Lung (tissue), 17 donors: ENCODE measurements at places on chromosomes 3 and 15. TPM values are rescaled to one million over a fixed set of nuclear protein-coding genes. Genes with fewer than 3 reads are reported as not detected.

DNA sequence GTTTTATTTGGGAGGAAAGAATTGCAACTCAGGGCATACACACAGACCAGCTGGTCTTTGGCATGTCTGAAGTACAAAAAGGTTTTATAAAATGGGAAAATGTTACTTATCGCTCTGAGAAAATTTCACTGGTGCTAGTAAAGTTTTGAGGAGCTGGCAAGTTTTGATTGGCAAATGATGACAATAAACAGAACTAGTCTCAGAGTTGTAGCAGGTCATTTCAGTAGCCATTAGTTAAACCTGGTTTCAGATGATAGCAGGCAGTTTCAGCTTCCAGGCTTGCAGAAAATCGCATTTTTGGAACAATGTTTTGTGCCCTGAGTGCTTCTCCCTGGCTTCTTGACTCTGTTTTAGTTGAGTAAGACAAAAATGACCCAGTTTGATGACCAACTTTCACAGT is 10.7 kb downstream of the B2M start:
- H3K27me3 ChIP-seq, result no peaks in the 10 kb centered on the region
- H3K27ac ChIP-seq, result no peak overlapping the region
- peaks cover 11% of the 10 kb centered on the region for H3K36me3 ChIP-seq
- no peaks in the 10 kb centered on the region for H3K4me1 ChIP-seq

GRCh38 chr3:13120289-13120927 is 47.2 kb upstream of the IQSEC1 start:
- no peaks in the 10 kb centered on the region for H3K27me3 ChIP-seq
- H3K4me1 ChIP-seq, result no peaks in the 10 kb centered on the region
- no peaks in the 10 kb centered on the region for H3K36me3 ChIP-seq
- H3K4me3 ChIP-seq, result no peak overlapping the region
- no peak for DNase-seq

DNA sequence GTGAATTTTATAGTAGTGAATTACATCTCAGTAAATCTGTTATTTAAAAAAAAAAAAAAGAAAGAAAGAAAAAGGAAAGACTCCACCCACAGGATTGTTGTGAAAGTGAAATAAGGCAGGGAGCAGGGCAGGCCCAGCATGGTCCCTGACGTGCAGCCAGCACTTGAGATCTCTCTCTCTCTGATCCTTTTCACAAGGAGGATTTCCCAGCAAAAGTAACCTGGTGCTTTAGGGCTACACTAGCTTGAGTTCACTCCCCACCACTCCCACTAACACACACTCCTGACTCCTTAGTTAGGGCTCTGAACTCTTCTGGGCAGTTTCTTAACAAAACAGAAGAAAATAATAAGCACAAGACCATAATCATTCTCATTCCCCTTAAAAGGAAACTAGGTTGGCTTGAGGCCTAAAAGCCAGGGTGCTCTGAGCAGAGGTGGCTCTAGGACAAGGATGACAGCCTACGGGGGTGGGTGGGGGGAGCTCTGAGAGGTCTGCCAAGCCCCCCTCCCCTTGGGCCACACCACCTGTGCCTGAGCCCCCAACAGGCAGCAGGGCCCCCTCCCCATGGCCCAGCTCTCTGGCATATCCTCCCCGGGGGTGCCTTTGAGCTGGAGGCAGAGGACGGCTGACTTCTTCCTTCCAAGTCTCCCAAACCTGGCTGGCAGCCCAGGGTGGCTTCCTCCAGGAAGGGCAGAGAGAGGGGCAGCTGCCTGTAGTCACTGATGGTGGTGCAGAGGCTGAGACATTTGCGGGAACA is 856 bp downstream of the TMEM40 start:
- peaks cover 10% of the 10 kb centered on the region for H3K4me1 ChIP-seq
- peak overlapping the region; percentile 76 for H3K27ac ChIP-seq
- peak; percentile 79 for DNase-seq
- no peak overlapping the region for H3K4me3 ChIP-seq
- H3K27me3 ChIP-seq, result no peaks in the 10 kb centered on the region

GRCh38 chr3:19901918-19902317 is 32.1 kb downstream of the EFHB start:
- H3K4me1 ChIP-seq, result peaks cover 4% of the 10 kb centered on the region
- H3K27ac ChIP-seq, result no peak overlapping the region
- no peak overlapping the region for H3K4me3 ChIP-seq

- no peak for DNase-seq
- H3K27ac ChIP-seq, result no peak overlapping the region
- no peaks in the 10 kb centered on the region for H3K36me3 ChIP-seq
These were observed 2.7 kb upstream of the TMEM212 start for GRCh38 chr3:171840445-171840810.

DNA sequence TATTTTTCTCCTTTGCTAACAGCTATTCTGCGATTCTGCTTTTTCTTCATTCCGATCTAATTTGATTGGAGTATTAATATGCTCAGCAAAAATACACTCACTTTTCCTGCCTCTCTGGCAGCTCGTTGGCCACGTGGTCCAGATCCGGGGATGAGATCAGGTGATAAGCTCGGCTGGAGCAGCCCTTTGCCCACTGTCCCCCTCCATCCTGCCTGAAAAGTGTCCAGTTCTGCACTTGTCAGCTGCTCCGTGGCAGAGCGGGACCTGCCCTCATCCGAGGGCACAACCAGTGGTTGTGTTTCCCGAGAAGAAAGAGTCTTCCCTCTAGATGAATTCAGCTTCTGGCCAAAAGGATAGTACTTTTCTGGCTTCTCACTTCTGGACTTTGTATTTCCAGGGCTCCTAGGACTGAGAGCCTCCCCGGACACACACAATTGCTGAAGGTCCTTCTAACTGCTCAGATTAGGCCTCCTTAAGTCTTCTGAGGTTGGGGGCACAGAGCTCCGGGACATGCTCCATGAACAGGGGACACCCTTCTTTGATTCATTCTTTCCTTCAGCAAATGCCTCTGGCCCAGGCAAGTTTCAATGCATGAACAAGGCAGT is 103.9 kb upstream of the ALDH1A3 start:
- H3K27ac ChIP-seq, result no peak overlapping the region
- no peaks in the 10 kb centered on the region for H3K36me3 ChIP-seq
- H3K27me3 ChIP-seq, result no peaks in the 10 kb centered on the region
- no peaks in the 10 kb centered on the region for H3K4me1 ChIP-seq
- no peak overlapping the region for H3K4me3 ChIP-seq

- H3K4me1 ChIP-seq, result peaks cover 15% of the 10 kb centered on the region
- no peak overlapping the region for H3K27ac ChIP-seq
- no peak overlapping the region for H3K4me3 ChIP-seq
These were observed 50.9 kb upstream of the CMTM7 start for GRCh38 chr3:32340611-32341365.

DNA sequence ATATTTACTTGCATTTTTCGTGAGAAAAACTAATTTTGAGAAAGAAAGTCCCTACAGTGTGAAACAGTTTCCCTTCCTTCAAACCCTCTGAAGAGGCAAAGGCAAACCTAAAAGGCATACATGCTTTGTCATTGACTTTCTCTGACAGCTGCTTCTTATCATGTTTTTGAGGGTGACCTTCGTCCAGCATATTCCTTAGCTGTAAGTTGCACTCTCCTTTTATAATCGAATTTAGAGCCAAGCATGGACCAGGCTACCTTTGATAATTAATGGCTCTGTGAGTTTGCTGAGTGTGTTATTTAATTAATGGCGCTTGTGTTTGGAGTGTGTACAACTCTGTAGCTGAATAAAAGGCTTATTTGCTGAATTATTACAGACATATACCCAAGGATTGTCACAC is 684.2 kb upstream of the CFAP20DC start:
- no peak for DNase-seq
- H3K4me3 ChIP-seq, result no peak overlapping the region
- H3K36me3 ChIP-seq, result no peaks in the 10 kb centered on the region
- H3K27me3 ChIP-seq, result no peaks in the 10 kb centered on the region
- H3K4me1 ChIP-seq, result no peaks in the 10 kb centered on the region
- no peak overlapping the region for H3K27ac ChIP-seq

DNA sequence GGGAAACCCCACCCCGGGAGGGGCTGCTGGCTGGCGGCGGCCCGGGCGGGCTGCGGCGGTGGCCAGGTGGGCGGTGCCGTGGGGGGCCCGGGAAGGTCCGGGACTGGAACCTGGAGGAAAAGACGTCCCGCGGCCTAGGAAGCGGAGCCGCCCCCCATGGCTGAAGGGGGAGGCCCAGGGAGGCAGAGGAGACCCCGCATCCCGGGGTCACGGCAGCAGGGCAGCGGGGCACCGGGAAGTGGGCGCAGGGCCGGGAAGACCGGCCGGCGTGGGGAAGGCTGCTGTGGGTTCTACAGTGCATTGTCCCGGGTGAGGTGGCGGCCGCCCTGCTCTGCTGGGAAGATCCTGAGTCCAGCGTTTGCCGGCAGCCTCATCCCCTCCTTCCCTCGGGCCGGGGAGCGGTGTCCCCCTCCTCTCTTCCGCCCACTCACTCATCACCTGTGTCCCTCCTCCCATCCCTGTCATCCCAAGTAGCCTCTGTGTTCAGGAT is 525 bp upstream of the FSTL1 start:
- peak overlapping the region; percentile 89 for H3K4me3 ChIP-seq
- H3K27me3 ChIP-seq, result no peaks in the 10 kb centered on the region
- H3K4me1 ChIP-seq, result peaks cover 14% of the 10 kb centered on the region
- H3K36me3 ChIP-seq, result no peaks in the 10 kb centered on the region
- H3K27ac ChIP-seq, result peak overlapping the region; percentile 95

- H3K27ac ChIP-seq, result peak overlapping the region; percentile 60
- H3K36me3 ChIP-seq, result peaks cover 17% of the 10 kb centered on the region
- DNase-seq, result peak; percentile 58
- no peak overlapping the region for H3K4me3 ChIP-seq
- H3K4me1 ChIP-seq, result peaks cover 6% of the 10 kb centered on the region
- no peaks in the 10 kb centered on the region for H3K27me3 ChIP-seq
These were observed 100.9 kb downstream of the PGPEP1L start for GRCh38 chr15:98906712-98907083.

LMOD3 gene
- total RNA-seq, result 0.12 TPM

BCL2A1 gene
- total RNA-seq, result 36.7 TPM

- H3K36me3 ChIP-seq, result no peaks in the 10 kb centered on the region
- H3K4me3 ChIP-seq, result no peak overlapping the region
- peak; percentile 68 for DNase-seq
- H3K27ac ChIP-seq, result peak overlapping the region; percentile 91
These were observed 135.7 kb upstream of the IL12A start for GRCh38 chr3:159852821-159853505.

DNA sequence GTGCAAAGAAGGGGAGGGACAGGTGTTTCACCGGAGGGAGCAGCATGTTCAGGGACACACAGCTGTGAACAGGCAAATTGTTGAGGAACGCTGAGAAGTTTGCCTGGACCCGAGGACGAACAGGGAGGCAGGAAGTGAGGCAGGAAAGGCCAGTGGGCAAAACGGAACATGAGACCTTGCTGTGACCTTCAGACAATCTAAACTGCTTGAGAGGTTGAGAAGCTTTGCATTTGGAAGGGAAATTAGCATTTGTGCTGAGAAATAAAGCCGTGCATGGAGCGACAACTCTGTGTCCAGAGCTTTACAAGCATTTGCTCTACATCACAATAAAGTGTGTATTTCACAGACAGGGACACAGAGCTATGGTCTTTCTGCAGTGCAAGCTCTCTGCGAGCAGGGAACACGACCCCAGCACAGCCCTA is 47.9 kb downstream of the CDC25A start:
- H3K4me1 ChIP-seq, result no peaks in the 10 kb centered on the region
- H3K36me3 ChIP-seq, result no peaks in the 10 kb centered on the region
- DNase-seq, result no peak
- no peak overlapping the region for H3K4me3 ChIP-seq

P2RY1 gene
- total RNA-seq, result 12.5 TPM

DNA sequence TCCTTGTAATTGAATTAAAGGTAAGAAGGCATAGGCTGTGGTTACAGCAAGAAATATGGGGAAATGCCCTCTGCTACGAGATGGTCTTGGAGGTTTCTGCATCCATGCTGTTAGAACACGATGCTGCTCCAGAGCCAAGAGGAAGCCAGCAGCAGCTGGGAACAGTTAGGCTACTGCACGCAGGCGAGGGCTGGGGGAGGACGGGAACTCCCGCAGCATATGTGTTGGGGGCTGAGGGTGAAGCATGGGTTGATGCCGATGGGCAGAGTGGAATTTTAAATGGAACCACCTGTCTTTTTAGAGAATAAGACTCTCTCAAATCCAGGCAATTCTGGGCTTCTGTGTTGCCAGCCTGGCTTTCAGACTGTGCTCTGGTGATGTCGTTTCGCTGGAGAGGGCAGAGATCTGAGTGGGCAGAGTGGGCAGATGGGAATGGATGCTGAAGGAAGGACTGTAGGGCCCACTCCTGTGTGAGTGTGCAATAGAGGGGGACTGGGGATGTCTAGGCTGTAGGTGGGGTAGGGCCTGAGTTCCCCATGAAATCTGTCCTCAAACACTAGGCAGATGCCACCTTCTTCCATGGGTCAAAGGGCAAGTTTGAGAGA is 417.0 kb upstream of the TPM1 start:
- DNase-seq, result peak; percentile 44
- H3K27ac ChIP-seq, result no peak overlapping the region
- H3K27me3 ChIP-seq, result no peaks in the 10 kb centered on the region
- H3K4me1 ChIP-seq, result peaks cover 4% of the 10 kb centered on the region
- no peaks in the 10 kb centered on the region for H3K36me3 ChIP-seq
- H3K4me3 ChIP-seq, result no peak overlapping the region

DNA sequence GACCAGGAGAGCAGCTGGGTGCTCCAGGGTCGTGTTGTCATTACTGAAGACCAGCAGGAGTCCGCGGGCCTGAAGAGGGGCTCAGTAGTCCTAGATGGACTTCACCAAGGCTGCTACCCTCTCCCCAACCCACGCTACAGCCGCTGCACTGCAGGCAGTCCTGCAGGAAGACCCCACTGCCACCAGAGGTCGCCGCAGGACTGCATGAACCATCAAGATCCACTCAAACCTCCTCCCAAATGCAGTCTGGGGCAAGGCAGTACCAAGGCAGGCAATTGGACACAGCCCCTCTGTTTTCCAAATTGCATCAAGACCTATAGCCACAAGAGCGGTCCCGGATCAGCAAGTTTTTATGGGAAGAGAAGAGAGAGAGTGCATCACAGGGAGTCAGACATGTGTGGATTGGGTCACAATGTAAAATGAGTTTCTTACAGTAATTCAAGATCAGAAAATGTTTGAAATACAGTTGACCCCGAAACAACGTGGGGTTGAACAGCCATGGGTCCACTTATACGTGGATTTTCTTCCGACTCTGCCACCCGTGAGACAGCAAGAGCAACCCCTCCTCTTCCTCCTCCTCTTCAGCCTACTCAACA is 46.7 kb downstream of the DZIP1L start:
- no peaks in the 10 kb centered on the region for H3K4me1 ChIP-seq
- H3K4me3 ChIP-seq, result no peak overlapping the region
- peaks cover 18% of the 10 kb centered on the region for H3K36me3 ChIP-seq
- peak; percentile 79 for DNase-seq
- H3K27me3 ChIP-seq, result no peaks in the 10 kb centered on the region

DNA sequence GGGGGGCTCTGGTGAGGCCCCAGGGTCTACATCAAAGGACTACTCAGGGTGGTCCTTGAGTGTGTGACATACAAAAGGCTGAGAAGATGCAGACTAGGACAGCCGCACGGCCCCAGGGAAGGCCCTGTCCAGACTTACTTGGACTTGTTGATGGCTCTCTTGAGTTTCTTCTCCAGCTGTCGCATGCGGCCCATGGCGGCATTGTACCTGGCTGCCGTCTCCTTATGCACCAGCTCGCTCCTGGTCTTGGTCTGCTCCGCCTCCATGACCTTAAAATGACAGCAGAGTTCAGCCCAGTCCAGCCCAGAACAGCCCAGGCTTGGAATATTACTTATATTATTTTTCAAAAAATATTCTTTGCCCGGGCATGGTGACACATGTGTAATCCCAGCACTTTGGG is 56.0 kb downstream of the CAPN7 start:
- peaks cover 38% of the 10 kb centered on the region for H3K36me3 ChIP-seq
- no peaks in the 10 kb centered on the region for H3K27me3 ChIP-seq
- no peak overlapping the region for H3K27ac ChIP-seq
- H3K4me1 ChIP-seq, result no peaks in the 10 kb centered on the region
- DNase-seq, result no peak
